ENCODE measurements at places on chromosomes 6 and 20.

- no peak for DNase-seq
Measured at GRCh38 chr6:89242574-89243330, 25.6 kb upstream of the GABRR1 start.

DNA sequence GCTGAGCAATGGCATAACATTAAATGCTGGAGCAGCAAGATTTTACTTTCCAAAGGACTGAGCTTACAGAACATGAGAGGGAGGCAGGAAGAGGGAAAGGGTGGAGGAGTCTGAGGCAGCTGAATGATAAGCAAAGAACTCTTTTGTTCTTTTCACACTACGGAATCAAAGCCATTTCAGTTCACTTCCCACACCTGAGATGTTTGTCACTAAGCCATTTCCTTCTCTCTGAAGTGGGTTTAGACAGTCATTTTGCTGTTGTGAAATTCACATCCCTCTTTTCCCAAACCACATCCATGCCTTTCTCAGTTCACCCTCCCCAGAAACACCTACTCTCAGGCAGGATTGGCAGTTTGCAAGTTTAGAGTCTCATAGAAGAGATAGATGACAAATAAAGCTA lies 267.9 kb downstream of the ADGRG6 start:
- no peak for DNase-seq

DNA sequence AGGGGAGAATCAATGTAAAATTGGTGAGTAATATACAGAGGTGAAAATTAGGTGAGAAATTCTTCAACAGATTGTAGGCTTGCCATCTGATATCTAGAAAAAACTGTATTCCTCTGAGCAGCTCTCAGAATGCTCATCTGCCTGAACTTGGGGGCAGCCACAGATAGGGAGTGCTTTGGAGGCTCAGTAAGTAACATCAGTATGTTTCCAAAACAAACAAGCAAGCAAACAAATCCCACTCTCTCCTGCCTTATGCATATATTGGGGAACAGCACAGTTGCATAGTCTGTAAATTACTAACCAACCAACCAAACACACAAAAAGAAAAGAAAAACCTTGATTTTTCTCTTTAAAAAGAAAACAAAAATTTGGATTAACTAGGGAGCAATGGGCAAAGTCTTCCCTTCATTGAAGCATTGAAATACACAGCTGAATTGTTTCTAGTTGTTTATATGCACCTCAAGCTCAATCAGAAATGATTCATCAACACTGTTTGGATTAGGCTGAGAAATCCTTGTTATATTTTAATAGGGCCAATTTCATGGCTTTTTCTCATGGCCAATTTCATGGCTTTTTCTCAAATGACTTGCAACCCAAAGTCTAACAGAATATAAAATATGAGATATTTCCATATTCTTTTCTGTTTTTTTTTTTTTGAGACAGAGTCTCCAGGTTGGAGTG lies 50.1 kb upstream of the DEK start:
- DNase-seq = no peak

DNA sequence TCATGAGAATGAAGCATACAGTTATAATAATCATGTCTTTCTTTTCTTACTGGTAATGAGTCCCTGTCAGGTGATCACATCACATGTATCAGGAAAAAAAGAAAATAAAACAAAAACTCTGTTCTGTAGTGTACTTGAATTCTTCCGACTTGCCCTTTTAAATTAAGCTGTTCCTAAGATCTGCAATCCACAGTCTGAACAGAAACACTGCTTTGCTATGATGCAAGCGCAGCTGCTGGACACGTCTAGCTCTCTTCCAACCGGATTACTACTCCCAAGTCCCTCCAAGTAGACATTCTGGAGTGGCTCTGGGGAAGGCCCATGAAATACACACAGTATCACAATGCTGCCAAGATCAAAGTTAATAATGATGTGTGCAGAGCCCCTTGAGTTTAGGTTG lies 83.7 kb downstream of the FYN start:
- DNase-seq = no peak

GRCh38 chr6:128560966-128561365 lies 40.6 kb upstream of the PTPRK start:
- DNase-seq = no peak

GRCh38 chr20:24746351-24746685 lies 202.8 kb upstream of the CST7 start:
- DNase-seq = no peak

DNA sequence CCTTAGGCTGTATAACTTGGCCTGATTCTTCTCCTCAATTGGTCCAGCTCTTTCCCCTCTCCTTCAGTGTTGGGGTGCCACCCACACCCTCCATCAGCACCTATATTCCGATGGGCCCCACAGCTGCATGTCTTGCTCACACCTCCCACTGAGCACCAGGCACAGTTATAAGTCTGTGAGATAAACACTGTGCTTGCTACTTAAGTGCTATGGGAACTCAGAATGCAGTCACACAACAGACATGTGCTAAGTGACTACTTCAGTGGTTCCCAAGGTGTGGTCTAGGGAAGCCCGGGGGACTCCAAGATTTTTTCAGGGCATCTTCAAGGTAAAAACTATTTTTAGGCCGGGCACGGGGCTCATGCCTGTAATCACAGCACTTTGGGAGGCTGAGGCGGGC lies 7.3 kb downstream of the ZC3H12D start:
- DNase-seq = no peak

DNA sequence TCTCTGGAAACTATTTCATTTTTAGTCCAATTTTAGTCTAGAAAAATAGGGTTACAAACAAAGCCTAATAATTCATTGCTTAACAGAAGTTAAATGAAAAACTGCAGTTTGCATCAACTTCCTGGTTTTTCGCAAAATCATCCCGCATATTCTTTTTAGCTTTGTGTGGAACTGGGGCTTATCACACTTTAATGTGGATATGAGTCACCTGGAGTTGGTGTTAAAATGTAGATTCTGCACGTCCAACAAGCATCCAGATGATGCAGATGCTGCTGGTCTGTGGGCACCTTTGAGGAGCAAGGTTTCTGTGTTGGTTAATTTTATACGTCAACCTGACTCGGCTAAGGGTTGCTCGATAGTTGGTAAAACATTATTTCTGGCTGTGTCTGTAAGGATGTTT lies 126.1 kb downstream of the PLCB4 start:
- DNase-seq = no peak

DNA sequence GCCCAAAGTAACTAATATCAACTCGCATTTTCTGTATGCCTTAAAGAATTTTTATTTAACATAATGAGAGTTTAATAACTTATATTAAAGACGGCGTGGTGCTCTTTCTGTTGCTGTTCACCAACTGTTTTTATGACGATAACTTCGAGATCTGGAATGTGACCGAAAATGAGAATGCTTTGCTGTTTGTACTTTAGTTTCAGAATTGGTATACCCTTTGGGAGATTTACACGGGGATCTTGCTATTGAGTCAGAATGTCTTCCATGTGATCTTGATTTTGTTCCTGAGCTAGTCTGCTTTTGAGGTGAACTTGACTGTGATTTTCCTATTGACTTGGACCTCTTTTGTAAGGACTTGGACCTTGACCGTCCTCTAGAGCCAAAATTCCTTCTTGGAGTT lies 17.9 kb downstream of the PNRC1 start:
- no peak for DNase-seq

GRCh38 chr20:15789079-15789478 lies 784.2 kb downstream of the KIF16B start:
- DNase-seq = no peak

DNA sequence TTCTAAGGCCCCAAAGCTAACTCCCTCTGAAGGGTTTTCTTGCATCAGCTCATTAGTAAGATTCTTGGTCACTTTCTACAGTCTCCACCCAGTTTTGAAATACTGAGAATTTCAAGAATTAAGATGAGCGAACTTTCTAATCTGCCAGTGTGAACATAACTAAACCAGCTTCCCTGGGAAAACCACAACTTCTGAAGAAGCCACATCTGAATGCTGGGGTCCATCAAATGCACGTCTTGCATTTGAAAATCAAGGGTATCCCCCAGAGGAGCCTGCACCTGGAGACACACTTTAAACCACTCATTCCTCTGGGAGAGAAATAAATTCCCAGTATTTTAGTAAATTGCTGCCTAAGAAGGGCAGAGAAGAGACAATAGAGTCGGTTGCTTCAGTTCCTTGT lies 292.1 kb upstream of the CDH4 start:
- DNase-seq = no peak

- no peak for DNase-seq
Measured at GRCh38 chr6:112986321-112986720, 639.2 kb downstream of the RFPL4B start.

DNA sequence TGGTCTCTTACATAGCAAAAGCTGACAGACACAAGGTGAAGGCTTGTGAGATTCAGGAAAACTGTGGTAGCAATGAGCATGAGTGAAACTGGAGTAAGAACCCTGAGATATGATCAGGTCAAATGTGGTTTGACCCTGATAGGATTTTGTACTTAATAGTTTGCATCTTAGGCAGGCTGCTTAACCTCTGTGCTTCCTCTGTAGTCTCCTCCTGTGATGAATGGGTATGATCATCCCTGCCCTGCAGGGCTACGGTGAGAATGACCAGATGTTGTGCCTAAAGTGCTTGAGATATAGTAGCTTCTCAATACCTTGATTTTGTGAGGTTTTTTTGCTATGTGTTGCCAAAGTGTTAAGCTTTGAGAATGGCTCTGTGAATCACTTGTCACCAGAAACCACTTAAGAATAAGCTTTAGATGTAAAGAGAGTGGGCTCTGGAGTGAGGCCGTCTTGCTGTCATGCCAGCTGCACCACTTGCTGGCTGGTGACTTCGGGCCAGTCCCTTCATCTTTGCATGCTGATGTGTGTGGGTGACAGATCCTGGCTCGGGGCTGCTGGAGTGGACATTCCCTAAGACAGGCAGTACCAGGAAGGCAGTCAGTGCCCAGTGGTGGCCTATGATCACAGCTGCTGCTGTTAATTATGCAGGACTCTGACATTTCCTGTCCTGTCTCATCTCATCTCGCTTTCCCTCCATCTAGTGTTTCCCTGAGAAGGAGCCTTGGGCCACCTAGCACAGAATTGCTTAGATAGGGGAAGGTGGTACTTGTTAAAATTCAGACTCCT lies 254.7 kb downstream of the NFATC2 start:
- no peak for DNase-seq

- DNase-seq = no peak
Measured at GRCh38 chr6:5462856-5463255, 201.5 kb downstream of the FARS2 start.

DNA sequence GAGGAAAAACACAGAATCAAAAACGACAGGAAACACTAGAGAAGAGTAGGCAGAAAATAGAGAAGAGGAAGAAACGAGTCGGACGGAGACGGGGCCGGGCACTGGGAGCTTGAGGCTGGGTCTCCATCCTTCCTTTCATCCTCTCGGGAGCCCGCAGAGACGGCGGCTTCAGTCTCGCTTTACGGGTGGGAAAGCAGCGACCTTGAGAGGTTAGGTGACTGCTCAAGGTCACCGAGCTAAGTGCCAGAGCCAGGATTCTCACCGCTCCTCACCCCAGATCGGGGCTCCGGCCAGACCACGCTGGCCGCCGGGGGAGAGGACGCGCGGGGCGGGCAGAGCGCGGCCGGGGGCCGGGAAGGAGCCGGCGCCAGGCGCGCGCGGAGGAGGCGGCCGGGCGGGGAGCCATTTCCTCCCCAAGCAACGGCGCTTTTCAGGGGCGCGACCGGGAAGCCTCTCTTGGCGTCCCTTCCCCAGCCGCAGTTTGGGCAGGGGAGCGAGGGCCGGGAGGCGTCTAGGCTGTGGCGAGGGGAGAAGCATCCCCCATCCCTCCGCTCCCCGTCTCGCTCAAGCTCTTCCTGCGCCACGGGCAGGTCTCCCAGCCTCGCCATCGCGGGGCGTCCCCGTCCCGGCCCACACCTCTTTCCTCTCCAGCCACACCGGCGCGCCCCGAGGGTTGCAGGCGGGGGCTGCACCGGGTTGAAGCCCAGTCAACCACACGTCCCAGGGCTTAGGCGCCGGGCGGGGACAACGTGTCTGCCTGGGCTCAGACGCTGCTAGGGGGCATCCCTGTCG lies 24.1 kb upstream of the MAP3K7 start:
- DNase-seq = no peak

DNA sequence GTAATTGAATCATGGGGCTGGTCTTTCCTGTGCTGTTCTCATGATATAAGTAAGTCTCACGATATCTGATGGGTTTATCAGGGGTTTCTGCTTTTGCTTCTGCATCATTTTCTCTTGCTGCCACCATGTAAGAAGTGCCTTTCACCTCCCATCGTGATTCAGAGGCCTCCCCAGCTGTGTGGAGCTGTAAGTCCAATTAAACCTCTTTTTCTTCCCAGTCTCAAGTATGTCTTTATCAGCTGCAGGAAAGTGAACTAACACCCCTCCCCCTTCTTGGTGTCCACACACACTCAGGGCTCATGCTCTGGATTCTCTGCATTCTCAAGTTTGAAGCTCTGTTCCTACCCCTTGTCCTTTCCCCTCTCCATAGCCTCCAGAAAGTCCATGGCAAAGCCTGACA lies 107.1 kb downstream of the THBS2 start:
- no peak for DNase-seq

GRCh38 chr6:154689493-154690255 lies 43.5 kb upstream of the SCAF8 start:
- no peak for DNase-seq

GRCh38 chr20:32972181-32973076 lies 31.8 kb downstream of the SUN5 start:
- DNase-seq = no peak

GRCh38 chr6:121032268-121033006 lies 301.8 kb downstream of the TBC1D32 start:
- no peak for DNase-seq

- no peak for DNase-seq
Measured at GRCh38 chr20:24643731-24644626, 174.6 kb downstream of the SYNDIG1 start.

DNA sequence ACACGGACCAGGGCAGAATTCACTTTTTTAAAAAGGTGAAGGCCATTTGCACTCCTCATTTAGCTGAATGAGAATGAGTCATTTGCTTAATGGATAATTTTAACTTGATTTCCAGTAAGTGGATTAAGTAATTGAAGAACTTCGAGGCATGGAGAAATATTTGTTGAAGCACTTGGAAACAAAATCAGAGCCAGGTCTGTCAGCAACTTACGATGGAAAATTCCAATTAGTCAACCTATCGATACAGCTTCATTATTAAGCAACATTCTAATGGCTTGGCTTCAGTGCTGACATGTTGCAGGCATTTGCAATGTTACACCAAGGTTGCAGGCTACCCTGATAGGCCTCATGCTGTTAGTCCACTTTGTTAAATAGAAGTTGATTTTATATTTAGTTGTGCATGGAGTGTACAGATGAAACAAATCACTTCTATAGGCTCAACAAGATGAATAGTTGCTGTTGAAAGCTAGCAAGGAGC lies 423.5 kb upstream of the SLC35B3 start:
- DNase-seq = no peak

Data from BJ (cell line).